ENCODE measurements at places on chromosomes 6 and 20.
A peak's percentile ranks its signal among the peaks of the same experiment; 100 is the strongest.

GRCh38 chr6:131208787-131209186, 73.5 kb downstream of the AKAP7 start:
- DNase-seq: no peak

GRCh38 chr6:97535800-97536199, 252.8 kb upstream of the MMS22L start:
- no peak for DNase-seq

- no peak for DNase-seq
Measured at GRCh38 chr6:87590990-87591389, 1.1 kb downstream of the ORC3 start.

DNA sequence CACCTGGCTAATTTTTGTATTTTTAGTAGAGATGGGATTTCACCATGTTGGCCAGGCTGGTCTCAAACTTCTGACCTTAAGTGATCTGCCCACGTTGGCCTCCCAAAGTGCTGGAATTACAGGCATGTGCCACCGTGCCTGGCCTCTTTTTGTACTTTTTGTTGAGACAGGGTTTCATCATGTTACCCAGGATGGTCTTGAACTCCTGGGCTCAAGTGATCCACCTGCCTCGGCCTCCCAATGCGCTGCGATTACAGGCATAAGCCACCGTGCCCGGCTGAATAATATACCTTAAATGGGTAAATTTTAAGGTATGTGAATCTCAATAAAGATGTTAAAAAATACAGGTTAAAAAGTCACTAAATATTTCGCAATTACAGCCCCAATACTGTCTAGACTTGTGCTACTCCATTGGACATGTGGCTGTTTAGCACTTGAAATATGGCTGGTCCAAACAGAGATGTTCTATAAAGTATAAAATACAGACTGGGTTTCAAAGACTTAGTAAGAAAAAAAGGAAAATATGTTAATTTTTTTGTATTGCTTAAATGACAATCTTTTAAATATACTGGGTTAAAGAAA, 42.1 kb downstream of the PPP1R3G start:
- no peak for DNase-seq

DNA sequence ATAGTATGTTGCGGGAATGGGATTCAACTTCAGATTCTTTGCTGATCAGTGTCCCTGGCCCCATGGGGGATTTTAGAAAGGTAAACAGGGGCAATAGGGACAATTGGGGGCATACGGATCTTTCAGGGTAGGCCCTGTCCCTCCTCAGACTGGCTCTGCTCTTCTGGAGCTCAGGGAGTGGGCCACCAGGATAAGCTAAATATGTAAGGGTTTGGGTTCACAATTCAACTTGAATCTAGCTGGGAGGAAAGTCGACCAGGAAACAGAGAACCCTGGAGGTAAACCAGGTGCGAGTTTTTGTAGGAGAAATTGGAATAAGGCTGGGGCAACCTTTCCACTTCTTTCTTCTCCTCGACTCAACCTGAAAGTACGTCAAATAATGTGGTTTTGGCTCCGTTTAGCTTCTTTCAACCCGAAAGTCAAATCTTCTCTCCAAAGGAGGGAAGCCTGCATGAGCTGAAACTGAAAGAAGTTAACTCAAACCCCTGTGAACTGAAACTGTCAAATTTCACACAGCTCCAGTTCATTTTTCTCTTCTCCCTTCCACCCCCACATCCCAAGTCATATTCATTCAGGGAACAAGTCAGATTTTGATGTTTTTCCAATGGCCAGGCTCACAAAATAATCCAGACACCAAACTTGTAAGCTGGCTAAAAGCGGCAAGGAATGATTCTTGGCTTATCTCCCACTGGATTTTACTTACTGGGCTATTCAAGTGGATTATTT, 278.2 kb downstream of the CLIC5 start:
- no peak for DNase-seq

- DNase-seq: no peak
Measured at GRCh38 chr6:169997930-169998218, 246.5 kb downstream of the ERMARD start.

DNA sequence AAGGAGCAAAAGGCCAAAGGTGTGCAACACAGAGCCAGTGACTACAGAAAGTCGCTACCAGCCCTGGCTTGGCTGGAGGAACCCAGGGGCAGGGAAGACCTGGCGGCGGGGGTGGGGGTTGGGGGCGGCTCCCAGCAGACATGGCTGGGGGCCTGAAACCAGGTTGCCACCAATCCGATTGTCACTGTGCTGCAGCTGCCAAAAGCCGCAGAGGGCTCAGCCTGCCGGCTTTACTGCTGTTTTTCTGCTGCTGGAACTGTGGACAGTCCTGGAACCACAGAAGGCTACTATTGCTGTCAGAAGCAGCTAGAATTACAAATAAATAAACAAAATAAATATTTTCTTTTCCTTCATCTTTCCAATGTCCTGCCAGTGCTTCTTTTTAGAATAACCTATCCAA, 25.7 kb upstream of the OGFRL1 start:
- DNase-seq: no peak

GRCh38 chr20:13883425-13883824, 98.6 kb downstream of the NDUFAF5 start:
- no peak for DNase-seq

GRCh38 chr6:169701311-169701953, 397 bp downstream of the WDR27 start:
- no peak for DNase-seq

- no peak for DNase-seq
Measured at GRCh38 chr20:39758876-39759275, 796.7 kb downstream of the DHX35 start.

- DNase-seq: no peak
Measured at GRCh38 chr6:119052987-119053386, 25.5 kb downstream of the FAM184A start.

GRCh38 chr6:142207265-142207877, 60.3 kb downstream of the VTA1 start:
- no peak for DNase-seq

DNA sequence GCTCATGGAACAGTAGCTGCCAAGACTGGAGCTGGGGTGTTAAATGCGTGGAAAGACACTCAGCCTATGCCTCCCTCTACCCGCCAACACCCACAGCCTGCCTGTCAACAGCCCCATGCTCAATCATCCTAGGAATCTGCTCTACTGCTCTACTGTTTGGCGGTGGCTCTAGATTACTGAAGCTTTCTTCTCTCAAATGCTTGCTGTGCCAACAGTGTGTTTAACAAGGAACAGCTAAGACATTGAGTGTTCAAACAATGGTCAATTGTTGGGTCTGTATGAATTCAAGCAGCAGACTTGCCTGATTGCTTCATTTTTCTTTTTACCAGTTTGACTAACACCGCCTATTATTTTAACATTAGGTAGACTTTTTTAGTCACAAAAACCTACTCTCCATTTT, 258.6 kb downstream of the SOD2 start:
- DNase-seq: no peak

DNA sequence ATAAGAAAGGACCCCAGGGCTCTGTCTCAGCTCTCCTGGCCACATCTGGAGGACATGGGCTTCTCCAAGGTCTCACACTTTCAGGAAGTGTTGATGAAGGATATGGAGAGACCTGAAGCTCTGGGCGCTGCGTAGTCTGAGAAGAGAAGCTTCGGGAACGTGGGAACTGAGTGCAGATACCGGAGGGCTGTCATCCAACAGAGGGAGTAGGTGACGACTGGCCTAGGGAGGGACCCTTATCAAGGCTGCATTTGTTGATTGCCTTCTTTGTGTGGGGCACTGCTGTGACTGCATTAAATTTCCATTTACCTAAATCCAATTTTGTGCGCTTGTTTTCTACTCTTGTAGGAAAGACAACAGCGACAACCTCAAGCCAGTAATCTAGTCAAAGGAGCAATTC, 63.4 kb downstream of the PLG start:
- DNase-seq: no peak

DNA sequence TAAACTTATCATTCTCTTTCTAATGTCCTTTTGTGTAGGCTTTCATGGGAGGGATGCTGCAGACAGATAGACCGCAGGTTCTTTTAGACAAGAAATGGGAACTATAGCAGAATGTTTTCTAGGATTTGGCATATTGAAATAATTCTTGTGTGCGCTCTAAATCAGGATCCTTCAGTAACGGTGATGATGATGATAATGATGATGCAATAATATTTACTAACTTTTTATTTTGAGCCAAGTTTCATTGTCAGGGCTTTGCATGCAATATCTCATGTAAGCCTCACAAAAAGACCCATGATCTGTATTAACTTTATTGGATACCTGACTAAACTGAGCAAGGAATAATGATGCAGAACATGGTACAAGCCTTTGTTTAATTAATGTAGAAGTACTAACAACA, 280.1 kb downstream of the HAO1 start:
- no peak for DNase-seq

DNA sequence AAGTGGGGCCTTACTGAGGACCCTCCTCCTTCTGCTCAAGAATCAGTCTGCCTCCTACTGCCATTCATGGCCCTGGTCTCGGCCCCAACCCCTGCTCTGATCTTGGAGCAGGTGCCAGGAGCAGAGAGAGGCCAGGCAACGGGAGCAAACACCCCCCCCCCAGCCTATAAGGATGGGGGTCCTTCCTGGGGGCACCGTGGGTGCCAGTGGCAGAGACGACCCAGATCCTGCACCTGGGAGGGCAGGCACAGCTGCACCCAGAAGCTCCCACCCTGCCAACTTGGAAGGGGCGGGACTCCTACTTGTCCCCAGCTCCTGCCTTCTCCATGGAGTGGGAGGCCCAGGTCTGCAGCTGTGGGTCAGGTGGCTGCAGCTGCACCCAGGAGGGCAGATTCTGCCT, 183.2 kb downstream of the EYA4 start:
- no peak for DNase-seq

- no peak for DNase-seq
Measured at GRCh38 chr6:63353286-63353630, 33.5 kb upstream of the LGSN start.

DNA sequence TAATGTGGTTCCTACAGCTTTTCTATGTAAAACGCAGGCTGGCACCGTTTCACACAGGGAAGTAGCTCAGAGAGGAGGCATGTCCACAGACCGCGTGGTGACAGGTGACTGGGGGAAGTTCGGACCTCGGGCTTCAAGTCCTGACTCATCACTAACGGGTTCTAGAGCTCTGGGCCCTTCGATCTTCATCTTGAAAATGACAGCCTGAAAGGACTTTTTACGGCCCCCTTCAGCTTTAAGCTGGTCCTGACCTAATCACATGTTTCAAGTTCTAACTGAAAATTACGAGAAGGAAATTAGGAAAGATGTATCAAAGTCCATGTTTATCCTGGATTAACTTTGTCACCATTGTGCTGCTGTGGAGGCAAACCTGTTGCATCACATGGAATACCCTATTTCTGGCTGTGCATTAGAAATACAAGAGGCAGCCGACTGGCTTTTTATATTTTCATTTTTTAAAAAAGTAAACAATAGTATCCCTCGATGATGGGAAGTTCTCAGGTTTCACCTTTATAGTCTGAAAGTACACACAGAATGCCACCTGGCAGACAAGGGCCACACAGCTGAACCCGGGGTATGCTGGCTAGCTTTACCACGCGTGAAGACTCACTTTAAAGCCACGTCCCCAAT, 2.0 kb downstream of the MAN1A1 start:
- no peak for DNase-seq

GRCh38 chr20:16397086-16397485, 176.2 kb downstream of the KIF16B start:
- peak; percentile 48 for DNase-seq

- no peak for DNase-seq
Measured at GRCh38 chr6:108699290-108700041, 138.7 kb downstream of the FOXO3 start.

GRCh38 chr6:150905769-150906168, 40.3 kb downstream of the MTHFD1L start:
- no peak for DNase-seq

DNA sequence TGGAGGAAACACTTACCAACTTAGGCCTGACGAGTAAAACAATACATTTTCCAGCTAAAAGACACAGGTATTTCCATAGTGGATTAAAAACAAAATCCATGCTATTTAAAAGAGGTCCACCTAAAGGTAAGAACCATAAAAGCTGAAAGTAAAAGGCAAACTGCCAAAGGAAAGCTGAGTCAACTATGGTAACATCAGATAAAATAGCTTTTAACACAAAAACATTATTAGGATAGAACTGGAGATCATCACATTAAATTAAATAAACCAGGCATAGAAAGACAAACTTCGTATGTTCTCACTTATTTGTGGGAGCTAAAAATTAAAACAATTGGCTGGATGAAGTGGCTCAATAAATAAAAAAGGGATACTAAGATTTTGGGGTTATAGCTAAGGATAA, 166.8 kb upstream of the SLC22A16 start:
- DNase-seq: no peak

DNA sequence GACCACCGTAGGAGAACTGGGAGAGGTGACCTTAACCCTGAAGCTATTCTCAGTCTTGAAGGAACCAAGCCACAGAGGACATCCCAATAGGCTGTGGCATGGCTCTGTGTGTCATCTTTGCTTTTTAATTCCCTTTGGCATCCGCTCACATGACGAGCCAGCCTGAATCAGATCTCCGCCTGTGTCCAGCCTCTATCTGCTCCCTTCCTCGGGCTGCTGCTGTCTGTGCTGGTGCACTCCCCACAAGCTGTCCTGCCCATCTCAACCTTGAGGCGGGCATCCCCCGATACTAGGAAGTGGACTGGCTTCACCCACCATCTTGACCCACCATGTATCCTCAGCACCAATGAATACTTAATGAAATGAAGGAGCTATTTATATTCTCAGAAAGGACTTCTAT, 111.9 kb downstream of the SLC23A2 start:
- DNase-seq: no peak

DNA sequence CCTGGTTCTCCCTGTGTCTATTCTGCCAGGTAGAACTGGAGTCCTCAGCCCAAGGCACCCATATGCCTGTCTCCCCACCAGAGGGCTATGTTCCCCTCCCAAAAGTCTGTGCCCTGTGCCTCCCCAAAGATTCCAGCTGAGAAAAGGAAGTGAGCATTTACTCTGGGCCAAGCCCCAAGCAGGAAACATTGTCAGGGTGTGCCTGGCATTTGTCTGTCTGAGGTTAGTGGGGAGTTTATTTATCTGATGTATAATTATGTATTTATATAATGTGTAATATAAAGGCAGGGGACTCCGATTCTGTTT, 5.6 kb downstream of the GDF5 start:
- no peak for DNase-seq

GRCh38 chr20:42846784-42847490, 342.8 kb downstream of the PTPRT start:
- no peak for DNase-seq

- no peak for DNase-seq
Measured at GRCh38 chr6:11858439-11858838, 79.8 kb upstream of the ADTRP start.

GRCh38 chr20:58762120-58762519, 69.5 kb downstream of the NPEPL1 start:
- no peak for DNase-seq

DNA sequence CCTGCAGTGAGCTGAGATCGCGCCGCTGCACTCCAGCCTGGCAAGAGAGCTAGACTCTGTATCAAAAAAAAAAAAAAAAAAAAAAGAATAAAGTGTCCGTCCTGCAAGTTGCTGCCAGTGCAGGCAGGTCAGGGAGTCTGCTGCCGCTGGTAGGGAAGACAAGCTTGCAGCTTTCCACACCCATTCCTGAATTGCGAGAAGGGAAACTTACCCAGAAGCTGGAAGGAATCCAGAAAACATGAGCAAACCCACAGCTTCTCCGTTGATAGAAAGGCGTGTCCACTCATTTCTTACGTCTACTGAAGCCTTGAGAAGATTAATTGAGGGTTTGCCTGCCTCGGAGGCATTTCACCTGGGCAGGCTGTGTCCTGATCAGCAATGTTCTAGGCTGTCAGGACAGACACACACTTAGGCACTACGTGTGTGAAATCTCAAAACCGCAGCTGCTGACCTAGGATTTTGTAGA, 61.6 kb upstream of the DSP start:
- DNase-seq: no peak

GRCh38 chr20:17756529-17756928, 56.8 kb downstream of the BANF2 start:
- no peak for DNase-seq

Data from occipital lobe (tissue), 3 donors.